PC-3 (cell line): ENCODE measurements at places on chromosomes 12 and 14. TPM values are rescaled to one million over a fixed set of nuclear protein-coding genes. Genes with fewer than 3 reads are reported as not detected.
A peak's percentile ranks its signal among the peaks of the same experiment; 100 is the strongest.

GRCh38 chr12:16482726-16483125 is 123.2 kb downstream of the LMO3 start:
- H3K27me3 ChIP-seq: no peaks in the 10 kb centered on the region
- no peak overlapping the region for H3K4me3 ChIP-seq
- H3K36me3 ChIP-seq: no peaks in the 10 kb centered on the region
- DNase-seq: no peak
- H3K27ac ChIP-seq: no peak overlapping the region
- no peaks in the 10 kb centered on the region for H3K4me1 ChIP-seq

- H3K4me3 ChIP-seq: peak overlapping the region; percentile 87
- DNase-seq: no peak
- H3K27me3 ChIP-seq: no peaks in the 10 kb centered on the region
- no peaks in the 10 kb centered on the region for H3K36me3 ChIP-seq
- H3K27ac ChIP-seq: peak overlapping the region; percentile 67
- peaks cover 53% of the 10 kb centered on the region for H3K4me1 ChIP-seq
Measured at GRCh38 chr12:79688376-79689060, 2.2 kb downstream of the PAWR start.

Gene CACNA1C
- not detected in 2 replicates for total RNA-seq

DNA sequence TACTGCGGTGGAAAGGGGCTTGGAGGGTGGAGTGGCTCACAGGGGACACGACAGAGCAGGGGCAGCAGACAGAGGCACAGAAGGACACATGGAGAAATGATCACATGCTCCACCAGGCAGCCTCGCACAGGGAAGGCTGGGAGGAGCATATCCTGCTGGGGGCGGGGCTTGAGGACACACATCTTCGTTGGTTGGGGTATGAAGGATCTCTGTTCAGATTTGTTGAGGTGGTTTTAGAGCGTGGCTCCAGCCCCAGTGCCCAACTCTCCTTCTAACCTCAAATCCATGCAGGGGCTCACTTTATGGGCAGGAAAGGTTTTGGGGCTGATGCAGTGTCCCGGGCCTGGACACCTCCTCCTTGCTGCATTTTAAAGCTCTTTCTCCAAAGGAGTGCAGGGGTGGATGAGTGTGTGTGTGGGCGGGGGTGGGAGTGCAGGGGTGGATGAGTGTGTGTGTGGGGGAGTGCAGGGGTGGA is 733 bp upstream of the P3H3 start:
- no peaks in the 10 kb centered on the region for H3K27me3 ChIP-seq
- H3K4me3 ChIP-seq: no peak overlapping the region
- no peaks in the 10 kb centered on the region for H3K36me3 ChIP-seq
- peak; percentile 60 for DNase-seq

- peaks cover 51% of the 10 kb centered on the region for H3K4me1 ChIP-seq
- no peak overlapping the region for H3K4me3 ChIP-seq
- H3K27ac ChIP-seq: no peak overlapping the region
- H3K36me3 ChIP-seq: no peaks in the 10 kb centered on the region
Measured at GRCh38 chr12:64890873-64891468, 66.5 kb downstream of the TBC1D30 start.

Gene PRKCH
- total RNA-seq: 80.8 and 170 TPM in 2 replicates

- no peak overlapping the region for H3K4me3 ChIP-seq
- peak; percentile 8 for DNase-seq
- no peak overlapping the region for H3K27ac ChIP-seq
- H3K4me1 ChIP-seq: no peaks in the 10 kb centered on the region
Measured at GRCh38 chr12:23221066-23221465, 596.1 kb downstream of the ETNK1 start.

DNA sequence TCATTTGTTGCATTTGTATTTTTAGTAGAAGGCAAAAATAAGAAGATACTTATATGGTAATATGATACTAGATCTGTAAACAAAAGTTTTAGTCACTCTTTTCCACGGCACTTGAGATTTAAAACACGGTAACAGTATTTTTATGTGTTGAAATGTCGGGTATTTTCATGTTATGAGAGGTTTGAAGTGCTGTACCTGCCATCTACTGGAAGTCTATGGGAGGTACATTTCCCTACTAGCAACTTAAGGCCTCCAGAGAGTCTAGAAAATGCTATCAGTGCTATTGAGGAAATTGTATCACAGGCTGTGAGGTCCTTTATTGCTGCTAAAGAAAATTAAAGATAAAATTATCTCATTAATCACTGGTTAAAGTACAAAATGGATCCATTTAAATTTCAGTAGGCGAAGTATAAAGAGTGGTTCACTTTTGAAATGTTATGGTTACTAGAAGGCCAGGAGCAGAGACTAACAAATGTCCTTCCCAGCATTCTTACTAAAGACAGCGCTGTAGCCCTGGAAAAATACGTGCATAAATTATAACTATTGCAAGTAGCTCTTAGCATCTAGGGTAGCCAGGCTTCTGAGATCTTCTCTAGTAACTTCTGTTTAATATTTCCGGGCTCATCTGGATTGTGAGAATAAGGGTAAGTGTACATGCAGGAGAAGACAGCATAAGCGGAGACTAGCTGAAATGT is 77.6 kb upstream of the PRKD1 start:
- H3K27ac ChIP-seq: no peak overlapping the region
- H3K4me3 ChIP-seq: no peak overlapping the region
- no peaks in the 10 kb centered on the region for H3K36me3 ChIP-seq
- H3K4me1 ChIP-seq: 0 out of 2 replicates have a peak, but pooled peaks cover 4% of the 10 kb centered on the region
- peaks cover 6% of the 10 kb centered on the region for H3K27me3 ChIP-seq

GRCh38 chr12:2834581-2835491 is at the start of gene NRIP2:
Gene NRIP2 (minus strand): TSS chr12:2835035. CDS start chr12:2834983, 52 bp downstream.
- no peak within 1 kb of the TSS for H3K4me3 ChIP-seq
- no peak for DNase-seq
- no peaks in the 10 kb centered on the region for H3K27me3 ChIP-seq
- no peak within 1 kb of the TSS for H3K27ac ChIP-seq
- no peaks in the 10 kb centered on the region for H3K36me3 ChIP-seq

Gene DGLUCY
- total RNA-seq: 0.84 and 0.92 TPM in 2 replicates

Gene RBP5
- total RNA-seq: not detected in 2 replicates

DNA sequence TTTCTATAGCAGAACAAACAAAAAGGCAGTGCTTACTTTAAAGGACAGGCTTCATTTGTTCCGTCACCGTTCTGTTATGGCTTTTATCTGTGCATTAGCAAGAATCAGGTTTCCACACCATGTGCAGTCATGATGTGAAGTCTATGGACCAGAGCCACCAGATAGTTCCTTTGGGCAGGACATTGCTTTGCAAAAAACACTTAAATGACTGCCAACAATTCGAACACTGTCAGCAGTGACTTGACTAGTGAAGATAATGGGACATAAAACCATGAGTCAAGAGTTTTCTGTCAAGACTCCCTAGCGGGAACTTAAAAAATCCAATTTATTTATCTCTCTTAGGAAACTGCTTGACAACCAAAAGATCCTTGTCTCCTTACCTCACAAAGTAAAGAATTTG is 80.3 kb downstream of the NKX2-1 start:
- H3K4me3 ChIP-seq: no peak overlapping the region

DNA sequence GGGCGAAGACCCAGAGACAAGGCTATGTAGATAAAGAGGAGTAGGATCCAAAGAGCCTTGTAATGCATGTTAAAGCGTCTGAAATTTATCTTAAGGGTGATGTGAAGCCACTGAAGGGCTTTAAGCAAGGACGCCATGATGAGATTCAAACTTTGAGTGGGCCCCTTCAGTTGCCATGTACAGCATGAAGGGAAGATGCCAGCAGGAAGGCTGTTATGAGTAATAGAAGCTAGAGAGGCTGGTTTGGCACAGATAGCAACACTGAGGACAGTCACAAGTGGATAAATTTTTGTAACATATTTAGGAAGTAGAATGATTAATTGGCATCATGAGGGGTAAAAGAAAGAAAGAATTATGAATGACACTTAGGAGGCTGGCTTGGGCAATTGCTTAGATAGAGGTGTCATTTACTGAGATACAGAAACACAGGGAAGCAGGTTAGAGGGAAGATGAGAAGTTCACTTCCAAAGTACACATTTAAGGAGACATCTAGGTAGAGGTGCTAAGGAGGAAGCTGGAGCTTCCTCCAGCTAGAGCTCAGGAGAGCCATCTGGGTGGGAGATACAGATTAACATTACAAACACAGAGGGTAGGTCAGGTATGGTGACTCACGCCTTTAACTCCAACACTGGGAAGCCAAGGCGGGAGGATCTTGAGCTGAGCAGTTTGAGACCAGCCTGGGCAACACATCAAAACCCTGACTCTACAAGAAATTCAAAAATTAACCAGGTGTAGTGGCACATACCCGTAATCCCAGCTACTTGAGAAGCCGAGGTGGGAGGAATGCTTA is 13.7 kb downstream of the ATG2B start:
- no peak overlapping the region for H3K4me3 ChIP-seq
- H3K27ac ChIP-seq: no peak overlapping the region
- no peak for DNase-seq
- no peaks in the 10 kb centered on the region for H3K4me1 ChIP-seq
- no peaks in the 10 kb centered on the region for H3K36me3 ChIP-seq

DNA sequence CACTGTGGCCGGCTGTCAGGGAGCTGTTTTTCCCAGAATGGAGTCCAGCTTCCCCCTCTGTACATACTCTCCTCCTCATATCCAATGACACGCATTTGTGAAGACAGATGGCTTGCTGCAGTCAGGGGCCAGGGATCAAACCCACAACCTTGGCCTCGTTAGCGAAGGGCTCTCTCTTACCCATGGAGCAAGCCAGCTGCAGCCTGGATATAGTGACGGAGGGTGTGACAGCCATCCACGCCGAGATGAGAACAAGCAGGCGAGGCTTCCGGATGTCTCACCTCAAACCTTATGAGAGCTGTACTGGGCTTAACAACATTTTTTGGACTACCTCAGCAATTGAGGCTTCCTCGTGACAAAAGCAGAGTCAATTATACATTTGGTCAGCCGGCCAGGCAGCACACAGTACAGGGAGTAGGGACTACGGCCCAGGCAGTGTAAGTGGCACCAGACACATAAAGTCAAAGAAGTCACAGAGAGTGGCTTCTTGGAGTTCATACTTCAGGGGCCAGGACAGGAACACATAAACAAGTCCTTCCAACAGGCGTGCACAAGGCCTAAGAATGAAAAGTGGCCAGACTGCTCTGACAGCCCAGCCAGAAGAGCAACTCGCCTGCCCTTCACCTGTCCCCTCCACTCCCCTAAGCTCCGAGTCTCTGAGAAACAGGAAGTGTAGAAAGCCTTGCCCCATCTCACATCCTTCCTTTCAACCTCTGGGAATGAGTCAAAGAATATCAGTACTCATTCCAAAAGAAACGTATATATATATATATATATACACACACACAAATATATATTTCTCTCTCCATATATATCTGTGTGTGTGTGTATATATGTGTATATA is 115.1 kb downstream of the TTC7B start:
- no peak overlapping the region for H3K27ac ChIP-seq
- peak; percentile 21 for DNase-seq
- no peaks in the 10 kb centered on the region for H3K4me1 ChIP-seq
- no peaks in the 10 kb centered on the region for H3K36me3 ChIP-seq
- H3K27me3 ChIP-seq: no peaks in the 10 kb centered on the region

- H3K4me3 ChIP-seq: no peak overlapping the region
- no peaks in the 10 kb centered on the region for H3K4me1 ChIP-seq
- H3K27me3 ChIP-seq: no peaks in the 10 kb centered on the region
- no peaks in the 10 kb centered on the region for H3K36me3 ChIP-seq
- DNase-seq: no peak
Measured at GRCh38 chr14:41873686-41874317, 267.1 kb downstream of the LRFN5 start.

DNA sequence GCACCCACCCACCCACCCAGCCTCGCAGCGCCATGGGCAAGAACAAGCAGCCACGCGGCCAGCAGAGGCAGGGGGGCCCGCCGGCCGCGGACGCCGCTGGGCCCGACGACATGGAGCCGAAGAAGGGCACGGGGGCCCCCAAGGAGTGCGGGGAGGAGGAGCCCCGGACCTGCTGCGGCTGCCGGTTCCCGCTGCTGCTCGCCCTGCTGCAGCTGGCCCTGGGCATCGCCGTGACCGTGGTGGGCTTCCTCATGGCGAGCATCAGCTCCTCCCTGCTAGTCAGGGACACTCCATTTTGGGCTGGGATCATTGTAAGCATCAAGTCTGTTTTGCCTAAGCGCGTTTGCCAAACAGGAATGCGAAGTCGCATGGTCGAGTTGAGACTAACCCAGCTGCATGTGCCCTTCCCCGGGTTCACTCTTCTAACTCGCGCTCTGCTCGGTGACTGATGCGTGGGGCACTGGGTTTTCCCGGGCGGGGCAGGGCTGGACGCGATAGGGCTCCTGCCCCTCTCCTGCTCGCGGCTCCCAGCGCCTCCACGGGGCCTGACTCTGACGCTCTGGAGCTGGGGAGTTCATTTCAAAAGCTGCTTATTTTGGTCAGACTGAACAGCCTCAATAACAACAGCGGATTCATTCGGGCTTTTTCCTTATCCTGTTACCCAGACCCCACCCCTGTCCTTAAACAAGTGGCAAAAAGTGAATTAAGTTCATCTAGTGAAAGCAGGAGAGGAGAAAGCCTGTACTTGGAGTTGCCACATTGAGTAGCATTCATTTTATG is 458 bp downstream of the SSPN start:
- H3K4me3 ChIP-seq: peak overlapping the region; percentile 69
- H3K27me3 ChIP-seq: no peaks in the 10 kb centered on the region
- DNase-seq: peak; percentile 74
- peak overlapping the region; percentile 50 for H3K27ac ChIP-seq

DNA sequence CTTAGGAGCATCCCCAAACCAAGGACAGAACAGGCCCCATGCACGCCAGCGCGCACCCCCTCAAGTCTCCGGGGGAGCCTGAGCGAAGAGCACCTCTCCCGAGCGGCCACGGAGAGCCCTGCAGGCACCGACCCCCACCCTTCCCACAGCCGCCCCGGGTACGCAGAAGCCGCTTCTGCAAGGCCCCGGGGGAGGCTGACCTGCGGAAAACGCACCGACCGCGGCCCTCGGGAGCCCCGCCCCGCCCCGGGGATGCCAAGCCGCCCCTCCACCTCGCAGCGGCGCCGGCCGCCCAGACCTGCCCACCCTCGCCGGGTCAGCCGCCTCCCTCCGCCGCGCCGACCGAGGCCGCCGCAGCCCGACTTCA is 385 bp downstream of the CAPRIN2 start:
- H3K36me3 ChIP-seq: peaks cover 4% of the 10 kb centered on the region; the same call in 1 of the 2 replicates
- peak overlapping the region; percentile 92 for H3K4me3 ChIP-seq
- no peak for DNase-seq
- H3K4me1 ChIP-seq: peaks cover 40% of the 10 kb centered on the region
- H3K27ac ChIP-seq: no peak overlapping the region

- no peak overlapping the region for H3K4me3 ChIP-seq
- no peak overlapping the region for H3K27ac ChIP-seq
- DNase-seq: no peak
Measured at GRCh38 chr14:83975841-83976770, 1553.8 kb upstream of the FLRT2 start.

DNA sequence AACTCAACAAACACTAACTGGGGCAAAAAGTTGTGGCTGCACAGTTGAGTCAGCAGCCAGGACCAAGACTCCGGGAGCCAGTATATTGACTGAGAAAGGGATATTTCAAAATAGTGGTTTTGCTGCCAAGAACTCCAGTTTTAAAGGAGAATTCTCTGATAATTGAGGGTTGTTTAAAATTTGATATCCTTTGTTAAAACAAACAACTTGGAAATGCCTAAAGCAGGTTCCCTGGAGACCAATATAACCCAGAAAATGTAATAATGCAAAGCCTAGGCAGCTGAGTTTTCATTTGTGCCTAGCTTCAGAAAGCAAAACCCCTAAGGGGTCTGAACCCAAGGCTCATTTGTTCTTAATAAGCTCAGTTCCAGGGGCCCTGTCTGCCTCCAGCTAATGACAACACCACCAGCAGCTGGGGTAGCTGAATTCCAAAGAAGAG is 311.7 kb upstream of the CCDC196 start:
- H3K4me3 ChIP-seq: no peak overlapping the region
- H3K4me1 ChIP-seq: no peaks in the 10 kb centered on the region
- no peaks in the 10 kb centered on the region for H3K36me3 ChIP-seq
- no peak for DNase-seq
- H3K27me3 ChIP-seq: peaks cover 65% of the 10 kb centered on the region

Gene B4GALNT1
- 39.0 and 42.3 TPM in 2 replicates for total RNA-seq

Gene GTF2A1
- 20.7 and 24.4 TPM in 2 replicates for total RNA-seq
